ENCODE measurements at places on chromosomes 13 and 19. TPM values are rescaled to one million over a fixed set of nuclear protein-coding genes. Genes with fewer than 3 reads are reported as not detected.

The CATSPERD gene
- not detected for total RNA-seq

- DNase-seq = peak; percentile 20
These were observed 1096.8 kb upstream of the PCDH20 start for GRCh38 chr13:62512194-62513141.

GRCh38 chr13:28573595-28574373 is 78.9 kb upstream of the FLT1 start:
- no peak for DNase-seq

DNA sequence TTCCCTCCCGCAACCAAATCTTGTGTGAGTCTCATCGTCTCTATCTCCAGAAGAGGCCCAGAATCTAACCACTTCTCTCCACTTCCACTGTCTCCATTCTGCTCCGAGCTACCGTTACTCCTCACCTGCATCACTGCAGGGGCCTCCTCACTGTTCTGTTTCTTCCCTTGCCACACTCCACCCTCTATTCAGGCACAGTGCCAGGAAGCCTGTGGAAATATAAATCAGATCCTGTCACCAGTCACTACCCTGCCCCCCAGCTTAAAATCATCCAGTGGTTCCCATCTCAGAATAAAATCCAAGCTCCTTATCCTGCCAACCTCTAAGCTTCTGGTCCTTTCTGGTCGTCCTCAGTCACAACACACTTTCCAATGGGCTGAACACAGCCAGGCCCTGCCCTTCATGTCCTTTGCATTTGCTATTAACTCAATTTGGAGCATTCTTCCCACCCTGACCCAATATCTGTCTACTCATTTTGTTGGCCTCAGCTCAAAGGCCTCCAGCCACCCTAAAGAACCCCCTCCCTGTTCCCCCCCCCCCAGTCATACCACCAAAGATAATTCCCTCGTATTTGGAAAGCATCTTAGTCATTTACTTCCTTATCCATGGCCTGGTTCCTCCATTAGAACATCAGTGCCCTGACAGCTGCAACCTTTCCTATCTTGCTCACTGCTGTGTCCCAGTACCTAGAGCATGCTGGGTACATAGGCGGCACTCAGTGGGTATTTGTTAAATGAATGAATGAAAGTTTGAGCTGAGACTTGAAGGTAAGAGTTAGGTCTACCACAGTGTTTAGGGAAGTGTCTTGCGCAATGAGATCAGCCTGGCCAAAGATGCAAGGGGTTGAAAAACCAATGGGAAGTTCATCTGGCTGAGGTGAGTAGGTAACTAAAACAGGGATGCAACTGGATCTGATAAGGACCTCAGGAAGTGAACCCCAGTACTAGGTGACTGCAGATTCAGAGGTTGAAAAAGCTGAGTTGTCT is 24.4 kb downstream of the ZNF175 start:
- no peak for DNase-seq

- no peak for DNase-seq
These were observed 11.2 kb downstream of the BCAT2 start for GRCh38 chr19:48799358-48800300.

DNA sequence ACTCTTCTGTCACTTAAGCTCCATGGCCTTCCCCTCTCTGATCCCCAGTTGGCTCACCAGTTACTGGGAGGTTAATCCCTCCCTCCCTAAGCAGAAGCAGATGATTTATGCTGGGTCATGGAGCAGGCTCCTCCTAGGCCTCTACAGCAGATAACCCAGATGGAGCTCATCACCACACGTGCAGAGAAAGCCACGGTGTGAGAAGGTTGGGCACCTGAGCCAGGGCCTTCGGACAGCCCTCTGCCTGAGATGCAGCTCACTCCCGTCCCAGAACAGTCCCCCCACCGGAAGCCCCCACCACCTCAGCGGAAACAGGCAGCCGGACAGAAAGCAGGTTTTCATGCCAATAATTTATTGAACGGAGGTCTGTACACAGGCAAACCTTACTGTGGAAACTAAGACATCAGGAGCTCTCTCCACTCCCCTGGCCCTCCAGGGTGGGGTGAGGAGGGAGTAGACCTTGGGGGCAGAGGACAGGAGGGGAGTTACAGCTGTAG is 9.8 kb downstream of the ZNF526 start:
- DNase-seq = no peak

The HCN2 gene
- 0.18 TPM for total RNA-seq

The CRB3 gene
- 0.58 TPM for total RNA-seq

DNA sequence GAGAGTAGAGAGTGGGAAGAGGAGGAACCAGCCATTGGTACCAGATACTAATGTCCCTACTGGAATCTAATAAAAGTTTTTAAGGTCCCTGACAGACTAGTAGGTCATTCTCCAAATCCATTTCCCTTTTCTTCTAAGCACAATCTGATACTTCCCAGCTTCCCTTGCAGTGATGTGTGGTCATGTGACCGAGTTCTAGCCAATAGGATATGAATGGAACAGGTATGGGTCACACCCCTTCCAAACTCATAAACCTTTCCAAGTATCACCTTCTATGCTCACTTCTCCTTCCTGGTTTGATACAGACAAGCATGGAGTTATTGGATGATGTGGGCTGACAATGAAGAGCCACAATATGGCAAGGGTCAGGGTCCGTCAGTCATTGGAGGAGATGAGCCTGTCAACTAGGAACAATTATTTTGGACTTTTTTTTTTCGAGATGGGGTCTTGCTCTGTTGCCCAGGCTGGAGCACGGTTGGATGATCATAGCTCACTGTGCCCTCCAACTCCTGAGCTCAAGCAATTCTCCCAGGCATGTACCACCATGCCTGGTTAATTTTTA is 54.8 kb downstream of the CACNA1A start:
- DNase-seq = no peak

The LMTK3 gene
- total RNA-seq = 4.0 TPM

- peak; percentile 30 for DNase-seq
These were observed 22.7 kb downstream of the BTBD2 start for GRCh38 chr19:1992759-1993260.

DNA sequence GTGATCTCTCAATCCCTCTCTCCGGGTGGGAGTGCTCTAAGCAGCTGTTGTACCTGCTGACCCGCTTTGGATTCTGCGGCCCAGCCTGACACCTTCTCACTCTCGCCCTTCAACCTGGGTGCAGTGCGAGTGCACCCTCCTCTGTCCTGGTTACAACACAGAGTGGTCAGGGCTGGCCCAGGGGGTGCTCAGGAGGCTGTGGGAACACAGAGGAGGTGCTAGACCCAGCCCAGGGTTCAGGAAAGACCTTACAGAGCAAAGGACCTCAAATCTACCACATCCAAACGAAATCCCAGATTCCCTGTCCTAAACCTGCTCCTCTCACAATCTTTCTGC is 23.7 kb downstream of the ZNF175 start:
- no peak for DNase-seq

DNA sequence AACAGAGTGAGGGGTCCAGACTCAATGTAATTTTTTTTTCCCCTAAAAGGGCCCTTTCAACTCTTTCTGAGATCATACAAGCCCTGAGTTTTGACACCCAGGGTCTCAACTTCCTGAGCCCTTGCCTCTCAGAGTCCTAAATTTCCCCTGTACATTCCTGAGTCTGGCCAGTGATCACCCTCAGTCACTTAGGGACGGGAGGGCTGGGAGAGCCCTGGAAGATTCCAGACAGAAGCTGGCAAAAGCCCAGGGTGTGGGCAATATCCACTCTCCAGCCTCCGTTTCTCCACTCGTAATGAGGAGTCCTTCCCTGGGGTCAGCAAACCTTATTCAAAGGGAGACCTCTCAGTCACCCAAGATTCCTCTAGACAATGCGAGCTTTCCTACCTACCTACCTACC is 1.6 kb downstream of the PPP1R13L start:
- DNase-seq = no peak

GRCh38 chr13:43935878-43936277 is 56.2 kb downstream of the LACC1 start:
- DNase-seq = no peak

- no peak for DNase-seq
These were observed 213.4 kb downstream of the ABCC4 start for GRCh38 chr13:95087746-95088305.

GRCh38 chr19:52987221-52987620 is 24.5 kb upstream of the ZNF816 start:
- DNase-seq = no peak

- DNase-seq = no peak
These were observed 117.6 kb downstream of the MIPEP start for GRCh38 chr13:23771552-23771951.

- peak; percentile 44 for DNase-seq
These were observed 33.3 kb upstream of the MICU2 start for GRCh38 chr13:21637296-21637695.

DNA sequence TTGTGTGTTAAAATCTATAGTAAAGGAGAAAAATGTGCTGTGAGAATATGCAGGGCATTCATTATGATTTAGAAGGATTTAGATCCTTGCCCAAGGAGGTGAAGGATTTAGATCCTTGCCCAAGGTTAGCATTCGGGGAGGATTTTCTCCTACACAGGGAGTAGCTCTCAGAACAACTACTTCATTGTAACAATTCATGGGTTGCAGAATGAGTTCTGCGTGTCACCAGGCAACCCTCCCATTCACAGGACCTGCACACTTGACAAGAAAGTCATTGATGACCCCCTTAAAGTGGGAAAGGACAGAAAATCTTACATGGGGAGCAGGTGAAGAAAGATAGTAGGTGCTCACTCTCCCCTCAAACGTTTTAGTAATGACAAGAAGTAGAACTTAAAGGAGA is 167.1 kb upstream of the MAB21L1 start:
- DNase-seq = no peak

GRCh38 chr13:109764470-109765291 is 21.7 kb downstream of the IRS2 start:
- peak; percentile 61 for DNase-seq

- DNase-seq = no peak
These were observed at the start of the genes COL4A1 and COL4A2 for GRCh38 chr13:110306960-110307766. COL4A1 (minus strand) TSS chr13:110307157; CDS start chr13:110307027, 130 bp downstream. COL4A2 (plus strand) TSS chr13:110307284; CDS start chr13:110307904, 620 bp downstream.

GRCh38 chr13:54606944-54607343 is 1578.3 kb downstream of the OLFM4 start:
- no peak for DNase-seq

DNA sequence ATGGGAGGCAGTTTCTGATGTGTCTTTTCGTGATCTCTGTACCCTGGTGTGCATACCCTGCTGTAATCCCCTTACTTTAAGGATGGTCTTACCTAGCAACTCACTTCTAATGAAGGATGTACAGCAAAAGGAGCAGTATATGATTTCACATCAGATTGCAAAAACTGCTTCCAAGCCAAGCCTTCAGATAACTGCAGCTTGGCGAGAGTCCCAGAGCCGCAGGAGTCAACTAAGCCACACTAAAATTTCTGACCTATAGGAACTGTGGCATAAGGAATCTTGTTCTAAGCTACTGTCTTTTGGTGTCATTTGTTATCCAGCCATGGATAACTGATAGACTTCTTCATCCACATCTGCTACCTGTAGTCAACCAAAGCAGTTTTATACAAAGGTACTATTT is 496.7 kb downstream of the GPC6 start:
- DNase-seq = no peak

GRCh38 chr13:95524264-95524901 is 28.1 kb upstream of the CLDN10 start:
- DNase-seq = no peak

DNA sequence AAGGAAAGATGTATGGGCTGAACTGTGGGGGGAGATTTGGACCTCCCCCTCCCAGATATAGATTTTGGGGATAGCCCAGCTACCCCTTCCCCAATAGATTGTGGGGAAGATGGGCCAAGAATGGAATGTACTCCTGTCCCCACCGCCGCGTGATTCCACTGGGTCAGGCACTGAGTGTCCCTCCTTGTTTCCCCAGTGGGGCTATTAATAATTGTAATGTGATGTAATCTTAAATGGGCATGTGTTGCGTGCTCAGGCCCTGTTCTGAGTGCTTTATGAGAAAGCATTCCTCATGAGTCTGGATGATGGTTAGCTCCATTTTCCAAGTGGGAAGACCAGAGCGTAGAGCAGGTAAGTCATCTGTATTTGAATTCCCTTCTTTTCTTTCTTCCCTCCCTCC is 1.4 kb downstream of the PSMD8 start:
- no peak for DNase-seq

- no peak for DNase-seq
These were observed 194.9 kb downstream of the LACC1 start for GRCh38 chr13:44074611-44075010.

GRCh38 chr13:35727881-35728280 is 251.4 kb upstream of the MAB21L1 start:
- DNase-seq = no peak

DNA sequence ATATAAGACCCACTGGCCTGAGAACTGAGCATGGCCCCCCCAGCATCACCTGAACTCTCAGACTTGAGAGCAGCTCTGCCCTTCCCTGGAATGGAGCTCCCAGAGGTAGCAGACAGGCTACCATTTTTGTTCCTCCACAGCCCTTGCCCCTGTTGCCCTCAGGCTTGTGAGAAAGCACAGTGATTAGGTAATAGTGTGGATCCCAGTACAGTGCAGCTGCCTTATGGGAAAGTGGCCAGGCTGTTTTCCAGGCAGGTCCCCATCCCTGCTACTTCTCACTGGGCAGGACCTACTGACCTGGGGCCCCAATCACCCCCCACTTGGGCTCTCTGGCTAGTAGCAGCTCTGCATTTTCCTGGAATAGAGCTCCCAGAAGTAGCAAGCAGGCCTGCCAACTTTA is 834.0 kb downstream of the DACH1 start:
- DNase-seq = no peak

DNA sequence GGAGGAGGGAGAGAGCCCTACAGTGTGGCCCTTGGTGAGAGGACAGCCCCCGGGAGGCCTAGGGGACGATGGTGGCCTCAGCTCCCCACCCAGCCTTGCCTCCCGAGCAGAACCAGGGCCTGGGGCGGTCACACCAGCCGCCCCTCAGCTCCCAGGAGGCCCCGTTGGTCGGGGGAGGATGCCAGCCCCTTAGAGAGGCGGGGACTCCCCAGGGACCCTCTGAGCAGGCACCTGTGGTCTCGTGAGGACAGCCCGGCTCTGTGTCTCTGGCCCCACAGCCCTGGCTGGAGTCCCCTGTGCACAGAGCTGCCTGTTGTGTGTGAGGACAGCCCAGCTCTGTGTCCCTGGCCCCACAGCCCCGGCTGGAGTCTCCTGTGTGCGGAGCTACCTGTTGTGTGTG is 158.8 kb downstream of the KDM4B start:
- DNase-seq = no peak

The GRIN3B gene
- total RNA-seq = not detected

GRCh38 chr19:4055209-4055552 is 11.5 kb downstream of the ZBTB7A start:
- DNase-seq = no peak

DNA sequence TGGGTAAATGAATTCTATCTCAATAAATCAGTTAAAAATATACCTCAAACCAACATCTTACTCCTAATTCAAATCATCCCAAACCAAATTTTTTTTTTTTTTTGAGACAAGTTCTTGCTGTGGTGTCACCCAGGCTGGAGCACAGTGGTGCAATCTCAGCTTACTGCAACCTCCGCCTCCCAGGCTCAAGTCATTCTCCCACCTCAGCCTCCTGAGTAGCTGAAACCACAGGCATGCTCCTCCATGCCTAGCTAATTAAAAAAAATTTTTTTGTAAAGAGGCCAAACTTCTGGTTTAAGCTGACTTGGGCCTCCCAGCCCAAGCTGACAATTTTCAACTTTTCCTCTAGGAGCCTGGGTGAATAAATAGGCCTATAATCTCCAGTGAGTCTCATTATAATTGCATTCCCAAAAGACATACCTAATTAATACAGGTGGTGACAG is 22.1 kb upstream of the OLFM2 start:
- no peak for DNase-seq

GRCh38 chr19:30447553-30447870 is 75.3 kb downstream of the ZNF536 start:
- no peak for DNase-seq

Measured in activated CD8-positive, alpha-beta T cell treated with anti-CD3 and anti-CD28 coated beads for 36 hours (primary cell).